Immature natural killer cell (primary cell): ENCODE measurements at places on chromosomes 11 and 22.

DNA sequence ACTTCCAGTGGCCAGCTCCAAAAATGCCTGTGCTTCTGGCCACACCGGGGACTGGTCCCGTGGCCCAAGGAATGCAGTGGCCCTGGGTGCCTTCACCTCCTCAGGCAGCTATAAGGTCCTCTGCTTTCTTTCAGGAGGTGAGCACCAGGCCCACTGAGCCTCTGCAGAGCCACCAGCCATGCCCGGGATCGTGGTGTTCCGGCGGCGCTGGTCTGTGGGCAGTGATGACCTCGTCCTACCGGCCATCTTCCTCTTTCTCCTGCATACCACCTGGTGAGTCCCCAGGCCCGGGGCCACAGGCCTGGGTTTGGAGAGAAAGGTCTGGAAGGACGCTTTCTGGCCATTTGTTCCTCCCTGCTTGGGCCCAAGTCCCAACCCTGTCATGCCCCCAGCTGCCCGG lies 32.5 kb upstream of the MYRF start:
- H3K36me3 ChIP-seq: no peaks in the 10 kb centered on the region
- H3K4me3 ChIP-seq: no peak overlapping the region
- H3K4me1 ChIP-seq: peaks cover 6% of the 10 kb centered on the region
- no peak for DNase-seq
- H3K27me3 ChIP-seq: peaks cover 1% of the 10 kb centered on the region

DNA sequence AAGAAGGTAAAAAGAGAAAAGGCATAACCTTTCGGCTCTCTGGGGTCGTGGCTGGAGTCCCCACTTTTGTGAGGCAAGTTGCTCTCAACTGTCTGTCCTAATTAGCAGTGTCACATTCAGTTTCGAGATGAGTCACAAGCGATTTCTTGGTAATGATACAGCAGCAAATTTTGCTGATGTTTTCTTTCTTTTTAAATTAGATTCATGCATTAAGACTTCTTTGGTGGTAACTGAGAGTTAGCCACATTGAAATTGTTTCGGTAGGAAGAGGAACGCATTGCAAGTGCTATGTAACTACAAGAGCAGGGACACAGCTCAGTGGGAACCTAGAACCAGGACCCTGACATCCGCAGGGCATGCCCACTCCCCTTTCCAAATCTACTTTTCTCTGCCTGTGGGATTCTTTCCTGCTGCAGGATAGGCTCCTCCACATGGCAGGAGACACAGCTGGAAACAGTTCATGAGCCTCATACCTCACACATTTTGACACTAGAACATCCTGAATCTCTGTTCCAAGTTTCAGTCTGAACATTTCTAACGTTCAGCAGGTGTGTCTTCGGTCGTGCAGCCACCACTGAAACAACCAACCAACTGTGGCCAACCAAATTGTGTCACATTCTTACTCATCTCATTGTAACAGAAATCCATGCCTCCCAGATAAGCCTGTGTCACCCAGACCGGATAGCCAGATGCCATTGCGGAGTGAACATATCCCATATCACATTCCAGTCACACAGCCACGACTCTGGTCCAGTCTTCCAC lies 987.6 kb downstream of the NTM start:
- H3K27me3 ChIP-seq: no peaks in the 10 kb centered on the region
- H3K36me3 ChIP-seq: no peaks in the 10 kb centered on the region
- no peak overlapping the region for H3K27ac ChIP-seq
- no peaks in the 10 kb centered on the region for H3K4me1 ChIP-seq
- H3K4me3 ChIP-seq: no peak overlapping the region

DNA sequence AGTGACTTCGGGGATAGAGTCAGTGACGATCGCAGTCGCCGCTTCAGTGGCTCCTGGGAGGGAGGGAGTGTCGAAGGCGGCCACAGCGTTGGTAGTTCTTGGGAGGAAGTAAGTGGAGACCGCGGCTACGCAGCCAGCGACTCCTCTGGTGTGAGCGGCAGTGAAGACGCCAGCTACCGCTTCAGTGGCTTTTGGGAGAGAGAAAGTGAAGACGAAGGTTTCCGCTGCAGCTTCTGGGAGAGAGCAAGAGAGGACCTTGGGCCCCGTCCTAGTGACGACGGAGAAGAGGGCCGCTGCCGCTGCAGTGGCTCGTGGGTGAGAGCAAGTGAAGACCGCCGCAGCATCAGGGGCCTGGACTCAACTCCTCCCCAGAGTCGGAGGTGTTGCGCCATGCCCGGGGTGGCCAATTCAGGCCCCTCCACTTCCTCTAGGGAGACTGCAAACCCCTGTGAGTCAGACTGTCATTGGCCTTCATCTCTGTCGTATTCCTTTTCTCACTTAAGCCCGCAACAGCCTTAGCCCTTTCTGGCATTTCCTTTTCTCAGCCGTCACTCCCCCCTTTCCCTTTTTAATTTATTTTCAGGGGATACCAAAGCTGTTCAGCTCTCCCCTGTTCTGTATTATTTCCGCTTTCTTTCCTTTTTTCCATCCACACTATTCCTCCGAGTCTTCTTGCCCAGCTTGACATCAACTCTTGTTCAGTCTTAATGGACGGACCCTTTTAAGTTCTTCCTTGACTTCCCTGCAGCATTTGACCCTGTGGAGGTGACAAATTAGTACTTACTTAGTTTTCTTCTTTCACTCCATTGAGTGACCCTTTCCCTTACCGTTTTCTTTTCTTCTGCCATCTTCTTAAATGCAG lies 1.0 kb downstream of the ANKRD42 start:
- H3K27ac ChIP-seq: peak overlapping the region; percentile 100
- peaks cover 47% of the 10 kb centered on the region for H3K4me1 ChIP-seq
- peaks cover 10% of the 10 kb centered on the region for H3K36me3 ChIP-seq
- peaks cover 17% of the 10 kb centered on the region for H3K27me3 ChIP-seq

DNA sequence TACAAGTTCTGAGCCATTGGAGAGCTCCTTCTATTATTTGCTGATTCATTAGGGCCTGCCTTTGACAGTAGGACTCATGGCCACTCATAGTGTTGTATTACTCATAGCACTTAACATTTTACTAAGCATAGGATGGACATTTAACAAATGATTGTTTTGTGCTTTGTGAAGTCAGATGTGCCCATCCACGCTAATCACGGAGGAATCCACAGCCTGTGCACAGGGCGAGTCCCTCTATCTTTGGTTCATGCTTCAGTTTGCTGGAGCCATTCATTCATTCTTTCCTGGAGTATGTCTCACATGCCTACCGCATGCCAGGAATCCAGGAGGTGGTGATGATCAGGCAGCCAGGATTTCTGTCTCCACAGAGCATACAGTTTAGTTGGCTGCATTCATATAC lies 254.1 kb downstream of the NTM start:
- H3K27ac ChIP-seq: no peak overlapping the region
- H3K4me3 ChIP-seq: no peak overlapping the region
- H3K27me3 ChIP-seq: no peaks in the 10 kb centered on the region
- H3K36me3 ChIP-seq: no peaks in the 10 kb centered on the region
- DNase-seq: no peak

GRCh38 chr11:45173064-45173463 lies 26.6 kb downstream of the PRDM11 start:
- no peak for DNase-seq
- no peak overlapping the region for H3K4me3 ChIP-seq
- H3K4me1 ChIP-seq: peaks cover 17% of the 10 kb centered on the region
- no peaks in the 10 kb centered on the region for H3K36me3 ChIP-seq
- no peak overlapping the region for H3K27ac ChIP-seq

- no peak overlapping the region for H3K4me3 ChIP-seq
- H3K4me1 ChIP-seq: peaks cover 17% of the 10 kb centered on the region
- H3K36me3 ChIP-seq: no peaks in the 10 kb centered on the region
- peaks cover 8% of the 10 kb centered on the region for H3K27me3 ChIP-seq
- H3K27ac ChIP-seq: no peak overlapping the region
These were observed 33.5 kb downstream of the WEE1 start for GRCh38 chr11:9606809-9607510.

GRCh38 chr11:119772641-119773415 lies 43.8 kb upstream of the NECTIN1 start:
- H3K27me3 ChIP-seq: peaks cover 16% of the 10 kb centered on the region
- H3K27ac ChIP-seq: no peak overlapping the region
- H3K4me3 ChIP-seq: no peak overlapping the region
- no peaks in the 10 kb centered on the region for H3K36me3 ChIP-seq

DNA sequence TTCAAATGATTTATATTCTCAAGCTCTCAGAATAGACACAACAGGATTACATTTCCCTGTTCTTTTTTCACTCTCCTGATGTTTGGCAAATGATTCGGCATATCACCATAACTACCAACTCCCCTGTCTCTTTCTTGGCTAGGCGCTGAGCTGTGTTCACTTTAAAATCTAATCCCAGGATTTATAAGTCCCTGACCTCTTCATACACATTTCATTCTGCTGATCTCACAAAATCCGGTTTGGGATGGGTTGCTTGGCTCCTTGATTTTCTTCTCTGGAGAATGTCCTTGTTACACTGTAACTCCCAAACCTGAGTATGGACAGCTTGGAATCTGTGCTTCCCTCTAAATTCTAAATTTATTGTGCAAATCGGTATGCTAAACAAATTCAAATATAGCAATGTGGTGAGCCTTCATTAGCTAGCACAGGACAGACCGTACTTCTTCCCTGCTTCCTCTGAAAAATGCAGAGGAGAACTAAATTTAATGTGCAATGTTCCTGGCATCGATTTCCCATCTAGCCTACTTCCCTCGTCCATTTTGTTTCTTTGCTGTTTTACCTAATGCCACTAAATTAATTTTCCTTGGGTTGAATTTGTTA lies 858.5 kb upstream of the FAT3 start:
- no peaks in the 10 kb centered on the region for H3K36me3 ChIP-seq
- H3K27ac ChIP-seq: no peak overlapping the region
- DNase-seq: no peak
- no peak overlapping the region for H3K4me3 ChIP-seq
- no peaks in the 10 kb centered on the region for H3K27me3 ChIP-seq
- H3K4me1 ChIP-seq: no peaks in the 10 kb centered on the region

DNA sequence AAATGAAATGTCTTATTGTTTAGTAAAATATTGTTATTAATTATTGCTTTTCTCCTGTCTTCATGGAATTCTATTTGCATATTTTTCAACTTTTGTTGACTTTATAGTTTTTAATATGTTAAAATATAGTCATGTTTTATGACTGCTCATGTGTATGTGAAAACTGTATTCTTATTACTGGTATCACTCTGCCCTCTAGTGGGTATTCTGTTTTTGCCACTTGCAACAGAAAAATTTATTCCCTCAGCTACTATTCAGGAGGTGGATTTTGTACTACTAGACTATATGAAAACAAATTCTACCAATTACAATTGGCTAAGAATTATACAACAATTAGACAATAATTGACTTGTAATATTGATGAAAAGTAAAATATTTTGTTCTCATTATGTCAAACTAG lies 45.0 kb downstream of the OR4C6 start:
- no peaks in the 10 kb centered on the region for H3K36me3 ChIP-seq
- no peak overlapping the region for H3K4me3 ChIP-seq
- H3K27ac ChIP-seq: no peak overlapping the region
- H3K27me3 ChIP-seq: no peaks in the 10 kb centered on the region

- no peak overlapping the region for H3K27ac ChIP-seq
- no peak overlapping the region for H3K4me3 ChIP-seq
- no peak for DNase-seq
- peaks cover 1% of the 10 kb centered on the region for H3K27me3 ChIP-seq
- peaks cover 16% of the 10 kb centered on the region for H3K4me1 ChIP-seq
These were observed 12.9 kb upstream of the MUC6 start for GRCh38 chr11:1049431-1049891.

DNA sequence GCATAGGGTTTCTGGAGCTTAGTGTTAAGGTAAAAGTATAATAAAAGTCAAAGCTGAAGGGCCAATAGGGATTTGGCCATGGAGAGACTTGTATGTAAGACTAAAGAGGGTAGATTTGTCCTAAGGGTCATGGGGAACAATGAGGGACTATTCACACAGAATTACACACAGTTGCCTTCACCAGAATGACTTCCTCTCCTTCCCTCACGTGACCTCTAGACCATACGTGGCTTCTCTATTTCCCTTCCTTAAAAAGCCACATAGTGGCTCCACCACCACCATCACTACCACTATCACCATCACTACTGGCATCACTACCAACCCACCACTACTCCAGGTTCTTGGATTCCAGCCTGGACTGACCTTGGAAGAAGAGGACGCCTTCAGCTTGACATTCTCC lies 2.8 kb downstream of the HPX start:
- H3K4me1 ChIP-seq: no peaks in the 10 kb centered on the region
- H3K27ac ChIP-seq: no peak overlapping the region
- H3K36me3 ChIP-seq: peaks cover 3% of the 10 kb centered on the region
- no peak overlapping the region for H3K4me3 ChIP-seq
- DNase-seq: peak; percentile 17
- peaks cover 3% of the 10 kb centered on the region for H3K27me3 ChIP-seq

- H3K36me3 ChIP-seq: peaks cover 4% of the 10 kb centered on the region
- H3K4me3 ChIP-seq: peak overlapping the region; percentile 30
- no peak for DNase-seq
- H3K27me3 ChIP-seq: no peaks in the 10 kb centered on the region
- H3K4me1 ChIP-seq: peaks cover 65% of the 10 kb centered on the region
- peak overlapping the region; percentile 70 for H3K27ac ChIP-seq
These were observed 14.0 kb downstream of the EP300 start for GRCh38 chr22:41106122-41106968.

GRCh38 chr11:76313271-76313670 lies 67.7 kb downstream of the THAP12 start:
- H3K27ac ChIP-seq: no peak overlapping the region
- H3K4me1 ChIP-seq: no peaks in the 10 kb centered on the region
- H3K4me3 ChIP-seq: no peak overlapping the region
- H3K36me3 ChIP-seq: no peaks in the 10 kb centered on the region

GRCh38 chr22:50698546-50698945 lies 25.9 kb downstream of the SHANK3 start:
- no peak overlapping the region for H3K4me3 ChIP-seq
- no peaks in the 10 kb centered on the region for H3K4me1 ChIP-seq
- H3K36me3 ChIP-seq: no peaks in the 10 kb centered on the region
- DNase-seq: no peak

DNA sequence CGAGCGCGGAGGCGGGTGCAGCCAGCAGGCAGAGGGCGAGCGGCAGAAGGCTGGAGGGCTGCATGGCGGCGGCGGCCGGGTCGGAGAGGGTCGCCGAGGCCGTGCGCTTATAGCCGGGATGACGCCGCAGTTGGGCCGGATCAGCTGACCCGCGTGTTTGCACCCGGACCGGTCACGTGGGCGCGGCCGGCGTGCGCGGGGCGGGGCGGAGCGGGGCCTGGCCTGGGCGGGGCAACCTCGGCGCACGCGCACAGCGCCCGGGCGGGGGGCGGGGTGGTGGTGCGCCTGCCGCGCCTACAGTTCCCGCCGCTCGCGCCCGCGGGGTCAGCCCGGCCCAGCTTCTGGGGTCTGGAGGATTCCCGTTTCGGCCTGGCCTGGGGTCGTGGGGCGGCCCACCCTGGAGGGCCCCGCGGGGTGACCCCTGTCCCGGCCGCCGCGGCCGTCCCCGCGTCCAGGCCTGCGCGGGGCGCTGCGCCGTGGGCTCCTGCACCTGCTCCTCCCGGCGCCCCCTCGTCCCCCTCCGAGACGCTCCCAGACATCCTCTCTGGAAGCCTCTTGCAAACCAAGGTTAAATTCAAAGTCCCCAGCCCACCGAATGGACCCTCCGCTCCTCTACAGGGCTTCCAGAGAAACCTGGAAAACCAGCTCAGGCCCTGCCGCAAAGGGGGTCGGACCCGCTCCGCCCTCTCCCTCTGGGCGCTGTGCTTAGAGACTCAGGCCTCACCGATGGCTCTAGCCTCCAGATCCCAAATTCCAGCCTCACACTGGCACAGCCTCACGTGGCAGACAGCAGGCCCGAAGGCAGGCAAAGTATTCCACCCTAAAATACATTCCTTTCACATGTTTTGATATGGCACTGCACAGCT lies at the start of gene CTSD:
TSS of gene CTSD (minus strand) at position 132 of the 866 bp plus-strand sequence. CDS start at position 64, 68 bp downstream.
- H3K27me3 ChIP-seq: peaks cover 5% of the 10 kb centered on the region
- no peaks in the 10 kb centered on the region for H3K36me3 ChIP-seq
- DNase-seq: peak; percentile 90
- H3K4me1 ChIP-seq: peaks cover 40% of the 10 kb centered on the region
